A549 treated with Hydrocortisone at 1 μM for 4 hours (cell line): ENCODE measurements at places on chromosomes 16 and 17. TPM values are rescaled to one million over a fixed set of nuclear protein-coding genes. Genes with fewer than 3 reads are reported as not detected.

HID1 gene
- total RNA-seq, result 15.3 to 18.3 TPM (median 16.9 TPM) in 5 replicates

NACA2 gene
- 0.15 TPM in 1 of 5 replicates, not detected in the others for total RNA-seq

OTOA gene
- 0.05 to 0.16 TPM (median 0.09 TPM) in 5 replicates for total RNA-seq

CCDC40 gene
- total RNA-seq, result 5.6 to 7.9 TPM (median 6.9 TPM) in 5 replicates

CCDC200 gene
- 0.12 TPM in 1 of 5 replicates, not detected in the others for total RNA-seq

HCFC1R1 gene
- 159 to 256 TPM (median 229 TPM) in 5 replicates for total RNA-seq

SNX20 gene
- total RNA-seq, result not detected in 5 replicates

CDH3 gene
- total RNA-seq, result 0.17 to 0.38 TPM (median 0.31 TPM) in 5 replicates

TMIGD1 gene
- total RNA-seq, result not detected in 5 replicates

SEPTIN12 gene
- total RNA-seq, result not detected in 5 replicates

ODAD4 gene
- 1.1 to 1.7 TPM (median 1.6 TPM) in 5 replicates for total RNA-seq

COASY gene
- 112 to 132 TPM (median 119 TPM) in 5 replicates for total RNA-seq

C17orf67 gene
- 1.2 to 2.2 TPM (median 1.8 TPM) in 5 replicates for total RNA-seq

SKAP1 gene
- 0.17 TPM in 1 of 5 replicates, not detected in the others for total RNA-seq

DCAKD gene
- 15.9 to 19.3 TPM (median 18.0 TPM) in 5 replicates for total RNA-seq
